ENCODE measurements at places on chromosomes 6 and 20.

- no peak for DNase-seq
These were observed 53.3 kb upstream of the TMEM181 start for GRCh38 chr6:158506601-158507000.

- DNase-seq: no peak
These were observed 92.3 kb upstream of the BEND6 start for GRCh38 chr6:56862415-56863175.

- no peak for DNase-seq
These were observed 3.9 kb downstream of the CDH26 start for GRCh38 chr20:59962155-59962554.

GRCh38 chr6:160995271-160995670 is 3.7 kb downstream of the MAP3K4 start:
- no peak for DNase-seq

- DNase-seq: no peak
These were observed 92.7 kb upstream of the AFDN start for GRCh38 chr6:167733740-167734661.

- DNase-seq: no peak
These were observed 96.3 kb upstream of the TIAM2 start for GRCh38 chr6:154898821-154899220.

- no peak for DNase-seq
These were observed 103.4 kb downstream of the SYNDIG1 start for GRCh38 chr20:24572862-24573261.

- DNase-seq: no peak
These were observed 2.8 kb upstream of the FAM83C start for GRCh38 chr20:35295058-35295457.

DNA sequence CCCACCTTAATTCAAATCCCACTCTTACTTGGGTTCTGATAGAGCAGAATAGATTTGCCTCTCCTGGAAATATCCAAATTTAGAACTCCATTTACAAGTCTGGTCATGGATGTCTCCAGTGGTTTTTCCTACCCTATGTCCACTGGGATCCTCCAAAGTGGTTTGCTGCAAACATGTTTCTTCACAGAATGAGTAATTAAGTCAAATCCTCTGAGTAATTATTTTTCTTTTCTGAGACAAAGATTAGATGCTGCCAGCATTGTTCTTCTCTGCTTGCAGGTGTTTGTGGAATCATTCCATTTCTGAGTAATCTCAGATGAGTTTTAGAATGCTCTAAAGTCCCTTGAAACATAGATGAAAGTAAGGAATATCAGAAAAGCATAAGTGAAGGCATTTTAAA is 21.9 kb downstream of the DTD1 start:
- no peak for DNase-seq

- DNase-seq: no peak
These were observed 403.1 kb upstream of the ID4 start for GRCh38 chr6:19434065-19434464.

GRCh38 chr6:56720882-56721281 is 78.2 kb upstream of the DST start:
- no peak for DNase-seq

GRCh38 chr6:43765776-43766499 is 4.1 kb upstream of the VEGFA start:
- DNase-seq: no peak

GRCh38 chr6:51514748-51515402 is 572.5 kb downstream of the PKHD1 start:
- DNase-seq: no peak

DNA sequence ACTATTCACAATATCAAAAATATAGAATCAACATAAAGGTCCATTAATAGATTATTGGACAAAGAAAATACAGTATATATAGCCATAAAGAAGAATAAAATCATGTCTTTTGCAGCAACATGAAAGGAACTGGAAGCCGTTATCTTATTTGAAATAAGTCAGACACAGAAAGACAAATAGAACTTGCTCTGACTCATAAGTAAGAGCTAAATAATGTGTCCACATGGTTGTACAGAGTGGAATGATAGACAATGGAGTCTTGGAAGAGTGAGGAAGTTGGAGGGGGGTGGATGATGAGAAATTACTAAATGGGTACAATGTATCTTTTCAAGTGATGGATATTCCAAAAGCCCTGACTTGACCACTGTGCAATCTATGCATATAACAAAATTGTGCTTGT is 613.5 kb downstream of the PHF3 start:
- no peak for DNase-seq

GRCh38 chr6:22601984-22602383 is 32.6 kb downstream of the HDGFL1 start:
- no peak for DNase-seq

GRCh38 chr6:5058254-5058653 is 26.9 kb upstream of the PPP1R3G start:
- DNase-seq: no peak

DNA sequence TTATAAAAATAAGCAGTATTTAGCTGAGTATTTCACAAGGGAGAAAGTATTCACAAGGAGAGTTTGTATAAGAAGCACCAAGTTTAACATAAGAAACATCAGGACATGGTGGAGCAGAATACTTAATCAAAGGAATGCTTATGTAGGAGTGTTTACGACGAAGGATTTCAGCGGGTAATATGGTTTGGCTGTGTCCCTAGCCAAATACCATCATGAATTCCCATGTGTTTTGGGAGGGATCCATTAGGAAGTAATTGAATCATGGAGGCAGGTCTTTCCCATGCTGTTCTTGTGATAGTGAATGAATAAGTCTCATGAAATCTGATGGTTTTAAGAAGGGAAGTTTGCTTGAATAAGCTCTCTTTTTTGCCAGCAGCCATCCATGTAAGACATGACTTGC is 1099.1 kb upstream of the ADGRB3 start:
- DNase-seq: no peak

DNA sequence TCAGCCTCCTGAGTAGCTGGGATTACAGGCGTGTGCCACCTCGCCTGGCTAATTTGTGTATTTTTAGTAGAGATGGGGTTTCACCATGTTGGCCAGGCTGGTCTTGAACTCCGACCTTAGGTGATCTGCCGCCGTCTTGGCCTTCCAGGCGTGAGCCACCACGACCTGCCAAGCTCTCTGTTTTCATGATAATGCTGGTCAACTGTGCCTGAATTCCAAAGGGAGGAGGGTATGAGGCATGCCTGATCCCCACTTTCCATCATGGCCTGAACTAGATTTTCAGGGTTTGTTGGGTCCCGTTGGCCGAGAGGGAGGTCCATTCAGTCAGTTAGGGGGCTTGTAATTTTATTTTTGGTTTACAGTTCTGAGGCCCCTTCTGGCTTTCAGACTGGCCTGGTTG is 28.0 kb upstream of the ANGPT4 start:
- no peak for DNase-seq

DNA sequence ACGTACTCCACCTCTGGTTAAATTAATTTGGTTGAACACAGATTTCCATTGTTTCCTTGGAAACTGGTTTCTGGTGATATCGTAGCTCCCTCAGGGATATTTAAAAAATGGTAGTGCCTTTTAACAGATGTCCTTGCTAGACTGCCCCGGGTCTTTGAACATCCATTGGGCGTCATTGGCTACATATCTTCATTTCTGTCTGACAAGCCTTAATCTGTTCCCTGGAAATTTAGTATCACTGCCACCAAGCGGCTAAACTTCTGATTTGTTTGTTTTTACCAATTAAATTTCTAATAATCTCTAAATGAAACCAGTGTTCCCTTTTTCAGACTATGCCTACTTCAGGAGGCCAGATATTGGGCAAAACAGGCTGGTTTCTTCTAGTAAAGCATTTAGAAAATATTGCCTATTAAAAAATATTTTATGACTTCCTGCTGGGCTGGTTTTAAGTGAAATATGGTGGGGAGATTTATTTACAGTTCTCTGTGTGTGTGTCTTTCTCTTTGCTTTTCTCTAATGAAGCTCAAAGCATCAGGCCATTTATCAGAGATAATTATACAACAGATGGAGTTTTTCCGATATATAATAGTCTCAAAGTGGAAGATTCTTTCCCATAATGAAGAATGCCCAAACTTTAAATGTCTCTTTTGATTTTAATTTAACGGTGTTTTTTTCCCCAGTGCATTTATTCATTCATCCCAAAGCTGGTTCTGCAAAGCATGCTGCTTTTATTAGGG is 249.5 kb downstream of the ZFAND3 start:
- DNase-seq: no peak

GRCh38 chr6:66900133-66901083 is 1193.4 kb upstream of the EYS start:
- peak; percentile 7 for DNase-seq

- DNase-seq: no peak
These were observed 17.9 kb downstream of the GNAS start for GRCh38 chr20:58870293-58871014.

DNA sequence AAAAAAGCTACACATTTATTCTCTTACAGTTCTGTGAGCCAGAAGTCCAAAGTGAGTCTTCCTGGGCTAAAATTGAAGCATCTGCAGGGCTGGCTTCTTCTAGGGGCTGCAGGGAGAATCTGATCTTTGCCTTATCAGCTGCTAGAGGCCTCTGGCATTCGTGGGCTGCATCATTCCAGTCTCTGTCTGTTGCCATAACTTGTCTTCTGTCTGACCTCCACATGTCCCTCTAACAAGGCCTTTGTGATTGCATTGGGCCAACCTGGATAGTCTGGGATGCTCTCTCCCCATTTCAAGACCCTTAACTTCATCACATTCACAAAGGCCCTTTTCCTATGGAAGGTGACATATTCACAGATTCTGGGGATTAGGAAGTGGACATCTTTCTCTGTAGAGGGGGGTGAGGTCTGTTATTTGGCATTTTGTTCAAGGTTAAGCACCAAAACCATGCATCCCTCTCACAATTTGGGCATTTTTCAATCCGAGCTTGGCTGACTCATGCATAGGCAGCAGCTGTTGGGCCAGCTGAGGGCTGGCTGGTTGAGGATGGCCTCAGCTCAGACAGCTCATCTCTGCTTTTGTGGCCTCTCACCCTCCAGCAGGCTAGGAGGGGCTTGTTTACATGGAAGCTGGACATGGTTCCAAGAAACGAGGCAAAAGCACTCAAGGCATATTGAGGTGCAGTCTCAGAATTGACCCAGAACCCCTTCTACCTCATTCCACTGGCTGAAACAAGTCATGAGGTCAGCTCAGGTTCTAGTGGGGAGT is 116.1 kb upstream of the NXT1 start:
- DNase-seq: peak; percentile 45

DNA sequence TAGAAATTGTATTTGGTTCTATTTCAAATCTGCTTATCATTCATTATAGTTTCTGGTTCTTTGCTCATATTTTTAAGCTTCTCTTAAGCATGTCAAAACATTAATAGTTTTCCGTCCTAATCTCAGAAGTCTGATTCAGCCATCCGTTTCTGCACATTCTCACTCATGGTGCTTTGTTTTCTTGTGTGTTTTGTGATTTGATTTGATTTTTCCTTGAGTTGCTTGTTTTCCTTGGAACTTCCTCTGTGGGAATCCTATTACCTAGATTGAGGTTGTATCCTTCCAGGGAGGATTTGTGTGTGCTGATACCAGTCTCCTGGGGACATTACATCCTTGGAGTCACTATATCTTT is 7.9 kb downstream of the SNX9 start:
- no peak for DNase-seq

DNA sequence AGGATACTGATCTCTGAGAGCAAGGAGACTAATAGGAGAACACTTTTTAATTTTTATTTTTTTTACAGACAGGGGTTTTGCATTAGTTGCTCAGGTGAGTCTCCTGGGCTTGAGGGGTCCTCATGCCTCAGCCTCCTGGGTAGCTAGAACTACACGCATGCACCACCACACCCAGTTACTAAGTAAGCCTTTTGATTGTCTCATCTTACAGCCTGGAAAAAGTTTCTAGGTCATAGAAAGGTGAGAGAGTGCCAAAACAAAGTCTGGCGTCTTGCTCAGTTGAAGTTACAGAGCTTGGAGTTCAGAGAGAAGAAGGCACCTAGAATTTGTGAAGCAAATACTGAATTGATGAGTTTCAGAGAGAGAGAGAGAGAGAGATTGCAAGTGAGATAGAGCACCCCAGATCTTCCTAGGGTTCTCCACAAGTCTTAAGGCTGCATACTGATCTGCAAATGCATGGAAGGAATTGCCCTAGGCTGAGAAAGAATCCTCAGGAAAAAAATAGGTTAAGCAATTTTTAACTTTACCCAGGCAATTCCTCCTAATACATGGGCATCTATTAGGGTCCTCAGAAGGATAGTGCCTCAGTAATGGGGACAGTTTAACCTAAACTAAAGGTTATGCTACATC is 37.6 kb upstream of the PHIP start:
- no peak for DNase-seq

- DNase-seq: no peak
These were observed 71.2 kb upstream of the THBS2 start for GRCh38 chr6:169324656-169325459.

DNA sequence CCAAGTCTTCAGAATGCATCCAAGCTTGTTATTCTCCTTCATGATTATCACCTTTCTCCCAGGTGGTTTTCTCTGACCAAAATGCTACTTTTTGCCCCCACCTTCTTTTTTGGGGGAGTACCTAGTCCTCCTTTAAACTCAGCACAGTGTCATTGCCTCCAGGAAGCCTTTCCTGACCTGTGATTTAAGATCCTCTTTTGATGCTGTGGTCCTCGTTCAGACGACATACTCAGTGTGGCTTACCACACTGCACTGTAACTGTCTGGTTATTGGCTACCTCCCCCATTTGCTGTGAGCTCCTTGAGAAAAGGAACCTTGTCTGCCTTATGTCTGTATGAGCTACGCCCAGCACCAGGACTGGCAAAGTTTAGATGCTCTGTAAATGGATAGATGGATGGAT is 14.6 kb downstream of the SAYSD1 start:
- no peak for DNase-seq

DNA sequence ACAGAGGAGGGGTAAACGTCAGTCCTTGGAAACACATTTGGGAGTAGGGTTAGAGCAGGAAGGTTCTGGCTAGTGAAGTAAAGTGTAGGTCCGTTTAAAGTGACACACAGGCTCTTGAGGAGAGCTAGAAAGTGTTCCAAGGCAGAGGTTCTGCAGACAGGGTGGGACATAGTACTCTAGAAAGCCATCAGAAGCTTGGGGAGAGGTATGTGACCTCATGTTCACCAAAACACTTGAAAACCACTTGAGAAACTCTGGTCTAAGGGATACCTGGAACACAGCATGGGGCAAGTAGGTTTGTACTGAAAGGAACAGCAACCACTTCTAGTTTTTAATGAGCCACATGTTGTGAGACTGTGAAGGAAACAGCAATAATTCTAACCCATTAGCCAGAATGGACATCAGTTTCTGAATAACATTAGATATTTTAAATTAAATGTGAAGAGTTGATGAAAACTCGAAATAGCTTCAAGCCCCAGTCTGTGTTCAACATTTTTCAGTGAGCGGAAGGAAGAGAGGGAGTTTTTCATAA is 49.0 kb downstream of the SOBP start:
- DNase-seq: no peak

GRCh38 chr6:26329763-26330511 is 35.1 kb upstream of the BTN3A2 start:
- DNase-seq: no peak
